ENCODE measurements at places on chromosomes 7 and 10.

DNA sequence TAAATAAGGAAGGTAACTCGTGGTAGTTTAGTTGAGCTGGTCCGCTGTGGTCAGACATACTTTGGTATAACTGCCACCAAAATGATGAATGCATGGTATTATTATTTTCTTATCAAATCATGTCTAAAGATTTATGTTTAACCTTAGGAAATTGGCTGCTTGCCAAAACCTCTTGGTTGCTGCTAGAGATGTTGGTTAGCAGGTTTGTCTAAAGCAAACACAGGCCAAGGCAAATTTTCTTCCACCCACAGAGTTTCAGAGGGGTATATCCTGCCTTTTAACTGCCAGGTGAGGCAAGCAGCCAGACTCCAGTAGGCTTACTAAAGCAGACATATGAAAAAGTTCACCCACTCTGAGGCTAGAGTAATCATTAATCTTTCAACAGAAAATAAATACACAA, 101.4 kb downstream of the SEMA3E start:
- peak; percentile 97 for DNase-seq

DNA sequence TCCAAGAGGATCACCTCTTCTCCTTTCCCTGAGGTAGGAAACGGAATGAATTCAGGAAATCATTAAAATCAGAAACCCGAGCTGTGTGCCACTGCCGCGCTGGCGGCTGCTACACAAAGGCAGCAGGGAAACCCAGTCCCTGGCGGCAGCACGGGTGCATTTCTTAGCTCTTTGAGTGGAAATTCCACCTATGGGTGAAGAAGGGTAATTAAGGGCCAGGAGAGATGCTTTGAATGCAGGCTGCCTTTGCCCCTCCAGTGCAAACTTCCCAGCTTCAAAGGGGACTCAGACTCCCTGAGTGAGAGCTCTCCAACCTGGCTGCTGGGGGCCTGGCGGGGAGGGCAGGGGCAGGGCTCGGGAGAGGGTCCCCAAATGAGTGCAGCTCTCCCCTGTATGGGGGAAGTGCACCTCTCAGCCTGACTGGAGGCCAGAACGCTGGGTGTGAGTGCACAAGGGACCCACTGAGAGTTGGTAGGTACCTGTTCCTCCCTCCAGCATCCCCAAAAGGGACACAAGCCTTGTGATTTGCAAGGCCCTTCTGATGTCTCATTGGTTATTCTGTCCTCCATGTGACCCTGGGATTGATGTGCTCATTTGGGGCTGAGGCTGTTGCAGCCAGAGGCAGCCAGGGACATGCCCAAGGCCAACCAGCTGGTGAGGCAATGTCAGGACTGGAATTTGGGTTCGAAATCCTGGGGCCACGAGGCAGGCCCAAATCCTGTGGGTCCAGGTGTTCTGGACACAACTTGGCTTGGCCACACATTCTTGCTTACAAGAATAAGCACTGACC, 16.3 kb upstream of the ZMIZ1 start:
- DNase-seq: no peak

DNA sequence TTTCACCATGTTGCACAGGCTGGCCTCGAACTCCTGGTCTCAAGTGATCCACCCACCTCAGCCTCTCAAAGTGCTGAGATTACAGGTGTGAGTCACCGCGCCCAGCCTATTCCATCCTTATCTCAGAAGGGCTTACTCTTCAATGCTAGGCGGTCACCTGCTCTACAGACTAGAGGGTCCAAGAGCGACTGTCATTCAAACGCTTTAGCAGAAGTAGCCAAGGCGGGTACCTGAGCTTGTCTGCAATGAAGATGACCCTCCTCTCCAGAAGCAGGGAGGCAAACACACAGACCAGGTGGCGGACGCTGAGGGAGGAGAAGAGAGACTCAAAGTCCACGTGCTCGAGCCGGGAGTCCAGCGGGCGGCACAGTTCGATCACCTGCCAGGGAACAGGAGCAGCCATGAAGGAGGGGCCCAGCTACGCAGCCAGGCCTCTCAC, 65.1 kb upstream of the MKRN1 start:
- no peak for DNase-seq

GRCh38 chr7:105886776-105887175, 10.4 kb upstream of the ATXN7L1 start:
- no peak for DNase-seq

- DNase-seq: no peak
Measured at GRCh38 chr10:128854204-128854603, 612.8 kb upstream of the MGMT start.

DNA sequence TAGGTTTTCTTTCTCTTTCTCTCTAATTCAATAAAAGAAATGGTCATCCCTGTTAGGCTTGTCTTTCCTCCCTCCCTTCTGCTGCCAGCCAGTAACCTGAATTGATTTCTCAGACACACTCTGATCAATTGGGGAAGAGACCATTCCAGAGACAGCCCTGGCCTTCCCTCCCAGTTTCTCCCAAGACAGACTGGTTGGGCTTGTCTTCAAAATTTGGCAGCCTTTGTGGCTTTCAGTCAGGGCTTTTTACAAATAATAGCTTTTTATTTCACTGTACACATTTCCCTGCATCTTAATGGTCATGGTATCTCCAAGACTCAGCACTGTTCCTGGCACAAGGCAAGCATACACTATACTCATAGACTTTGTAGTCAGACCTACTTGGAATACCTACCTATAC, 33.9 kb downstream of the BCAP29 start:
- DNase-seq: no peak

DNA sequence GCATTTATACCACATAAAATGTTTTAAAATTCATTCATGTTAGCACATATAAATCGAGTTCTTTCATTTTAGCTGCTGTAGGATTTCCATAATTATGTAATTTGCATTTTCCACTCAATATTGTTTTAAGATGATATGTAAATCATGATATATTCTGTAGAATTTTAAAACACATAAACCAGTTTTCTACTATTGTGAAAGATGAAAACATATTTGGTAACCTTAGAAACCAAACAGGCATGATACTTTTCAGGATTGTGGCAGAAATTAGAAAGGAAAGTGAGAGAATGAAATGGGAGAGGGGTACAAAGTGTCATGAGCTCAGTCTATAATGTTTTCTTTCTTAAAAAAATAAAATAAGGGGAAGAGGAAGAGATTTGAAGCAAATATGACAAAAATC, 269.3 kb downstream of the PPP1R3A start:
- no peak for DNase-seq

GRCh38 chr10:108801775-108802517, 1121.4 kb downstream of the XPNPEP1 start:
- DNase-seq: no peak

DNA sequence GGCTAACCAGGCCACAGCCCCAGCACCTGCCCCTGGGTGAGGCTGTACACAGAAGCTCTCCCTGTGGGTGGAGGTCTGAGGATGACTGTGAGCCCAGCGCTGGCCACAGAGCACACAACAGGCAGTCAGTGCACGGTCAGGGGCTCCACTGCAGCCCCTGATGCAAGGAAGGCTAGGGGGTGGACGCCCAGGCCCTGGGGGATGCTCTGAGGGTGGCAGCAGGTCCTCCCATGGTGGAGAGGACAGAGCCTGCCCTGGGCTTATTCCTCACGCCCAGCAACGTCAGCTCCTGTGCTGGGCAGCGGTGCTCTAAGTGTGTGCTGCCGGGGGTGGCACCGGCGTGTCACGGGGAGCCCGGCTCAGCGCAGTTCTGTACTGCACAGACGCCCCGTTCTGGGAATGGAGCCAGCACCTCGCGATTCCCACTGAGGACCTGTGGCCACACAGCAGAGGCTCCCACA, 223.2 kb downstream of the MAD1L1 start:
- DNase-seq: no peak

- DNase-seq: no peak
Measured at GRCh38 chr10:78764436-78764835, 304.3 kb upstream of the ZMIZ1 start.

DNA sequence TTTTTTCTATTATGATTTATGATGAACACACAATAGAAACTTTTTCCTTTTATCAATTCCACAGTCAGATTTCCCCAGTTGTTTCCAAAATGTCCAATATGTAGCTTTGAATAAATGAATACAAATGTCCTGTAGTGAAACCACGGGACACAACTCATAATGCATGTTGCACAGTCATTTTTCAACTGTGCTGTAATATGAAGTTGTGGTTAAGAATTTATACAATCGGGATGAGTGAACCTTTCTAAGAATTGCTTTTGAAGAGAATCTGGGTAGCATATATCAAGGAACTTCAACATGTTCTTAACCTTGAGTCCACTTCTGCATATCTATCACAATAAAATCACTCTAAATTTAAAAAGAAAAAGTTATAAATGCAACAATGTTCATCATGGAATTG, 14.6 kb upstream of the ST7 start:
- no peak for DNase-seq

GRCh38 chr10:49761789-49762565, at the start of gene OGDHL:
TSS of gene OGDHL (minus strand) at chr10:49762323. CDS start at chr10:49758592, 3,731 bp downstream.
- peak; percentile 27 for DNase-seq

- no peak for DNase-seq
Measured at GRCh38 chr7:66899552-66900280, 21.3 kb upstream of the TMEM248 start.

- no peak for DNase-seq
Measured at GRCh38 chr10:65751896-65752295, 1173.9 kb upstream of the LRRTM3 start.

DNA sequence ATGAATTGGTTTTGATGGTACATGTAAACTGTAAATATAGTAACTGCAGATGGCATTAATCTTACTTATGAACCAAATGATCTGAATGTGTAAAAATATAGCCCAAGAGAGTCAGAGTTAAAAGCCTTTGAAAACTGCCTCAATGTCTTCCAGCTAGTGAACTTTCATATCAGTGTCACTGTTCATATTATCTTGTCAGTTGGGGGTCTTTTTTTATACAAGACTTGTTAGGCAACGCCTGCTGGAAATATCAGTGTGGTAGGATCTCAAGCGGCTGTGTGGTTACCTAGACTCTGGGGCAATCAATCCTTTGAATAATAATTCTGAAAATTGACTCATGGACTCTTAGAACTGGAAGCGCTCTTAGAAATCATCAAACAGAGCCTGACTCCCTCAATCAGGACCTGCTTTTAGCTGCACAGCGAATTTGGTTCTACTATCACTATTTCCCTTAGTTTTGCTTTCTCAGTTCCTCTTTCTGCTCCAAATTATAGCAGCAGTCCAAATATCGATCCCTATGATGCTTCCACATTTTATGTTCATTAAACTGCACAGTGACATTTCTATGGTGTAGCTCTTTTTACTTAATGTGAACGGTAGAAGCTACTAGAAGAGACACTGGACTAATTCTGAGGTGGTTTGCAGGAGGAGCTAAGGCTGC, 100.1 kb upstream of the COL1A2 start:
- no peak for DNase-seq

DNA sequence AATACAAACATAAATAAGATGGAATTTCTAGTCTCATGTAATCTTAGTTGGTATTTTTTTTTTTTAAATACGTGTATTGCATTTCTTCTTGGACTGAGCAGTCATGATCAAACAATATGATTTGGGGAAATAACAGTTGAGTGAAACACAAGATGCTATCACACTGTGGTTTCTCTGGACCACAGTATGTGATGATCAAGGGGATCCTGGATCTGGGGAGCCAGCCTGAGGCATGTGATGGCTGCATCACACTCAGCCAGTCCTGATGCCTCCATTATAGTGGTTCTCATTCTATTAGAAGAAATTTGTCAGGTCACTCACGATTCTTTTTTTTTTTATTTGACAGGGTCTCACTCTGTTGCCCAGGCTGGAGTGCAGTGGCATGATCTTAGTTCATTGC, 495.9 kb upstream of the POT1 start:
- DNase-seq: no peak

DNA sequence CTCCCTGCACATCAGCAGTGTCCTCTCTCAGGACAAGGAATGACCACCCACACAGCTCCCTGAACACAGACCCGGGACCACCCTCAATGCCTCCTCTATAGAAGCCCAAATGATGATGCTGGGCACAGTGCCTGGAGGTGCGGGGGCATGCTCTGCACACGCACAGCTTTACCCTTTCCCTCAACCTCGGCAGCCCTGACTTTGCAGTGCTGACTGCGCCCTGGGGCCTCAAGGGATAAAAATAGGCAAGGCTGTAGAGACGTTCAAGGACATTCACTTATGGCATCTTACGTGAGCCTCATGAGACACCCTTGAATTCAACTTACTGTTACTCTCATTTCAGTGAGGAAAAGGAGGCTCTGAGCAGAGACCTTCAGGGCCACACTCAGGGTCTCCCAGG, 521.6 kb upstream of the MGMT start:
- DNase-seq: no peak

DNA sequence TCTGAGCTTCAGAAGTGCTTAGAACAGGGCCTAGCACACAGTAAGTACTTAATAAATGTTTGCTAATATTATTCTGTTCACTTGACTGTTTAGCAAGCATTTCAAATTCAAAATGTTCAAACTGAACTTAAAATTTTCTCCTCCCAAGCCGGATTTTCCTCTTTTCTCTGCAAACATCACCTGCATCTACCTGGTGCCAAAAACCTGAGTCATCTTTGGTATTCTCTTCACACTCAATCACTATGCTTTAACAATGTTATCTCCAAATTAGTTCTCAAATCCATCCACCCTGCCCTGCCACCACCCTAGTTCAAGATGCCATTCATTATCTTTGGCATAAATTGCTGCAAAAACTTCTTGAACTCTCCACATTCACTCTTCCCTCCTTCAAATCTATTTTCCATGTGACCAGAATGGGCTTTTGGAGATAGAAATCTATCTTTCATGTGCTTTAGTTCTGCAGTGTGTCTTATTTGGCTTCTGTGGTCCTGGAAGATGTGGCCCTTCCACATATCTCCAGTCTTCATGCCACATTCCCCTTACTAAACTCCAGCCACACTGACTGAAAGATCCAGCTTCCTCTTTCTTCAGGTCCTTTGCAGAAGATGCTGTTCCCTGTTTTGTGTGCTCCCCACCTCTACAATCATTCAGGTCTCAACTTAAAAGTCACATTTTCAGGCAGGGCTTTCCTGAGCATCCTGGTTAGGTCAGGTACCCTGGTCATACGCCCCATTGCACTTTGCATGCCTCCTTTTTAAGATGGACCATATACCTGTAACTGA, 2.0 kb downstream of the GGCT start:
- DNase-seq: no peak

- peak; percentile 85 for DNase-seq
Measured at GRCh38 chr7:129853661-129854268, 99.0 kb downstream of the UBE2H start.

DNA sequence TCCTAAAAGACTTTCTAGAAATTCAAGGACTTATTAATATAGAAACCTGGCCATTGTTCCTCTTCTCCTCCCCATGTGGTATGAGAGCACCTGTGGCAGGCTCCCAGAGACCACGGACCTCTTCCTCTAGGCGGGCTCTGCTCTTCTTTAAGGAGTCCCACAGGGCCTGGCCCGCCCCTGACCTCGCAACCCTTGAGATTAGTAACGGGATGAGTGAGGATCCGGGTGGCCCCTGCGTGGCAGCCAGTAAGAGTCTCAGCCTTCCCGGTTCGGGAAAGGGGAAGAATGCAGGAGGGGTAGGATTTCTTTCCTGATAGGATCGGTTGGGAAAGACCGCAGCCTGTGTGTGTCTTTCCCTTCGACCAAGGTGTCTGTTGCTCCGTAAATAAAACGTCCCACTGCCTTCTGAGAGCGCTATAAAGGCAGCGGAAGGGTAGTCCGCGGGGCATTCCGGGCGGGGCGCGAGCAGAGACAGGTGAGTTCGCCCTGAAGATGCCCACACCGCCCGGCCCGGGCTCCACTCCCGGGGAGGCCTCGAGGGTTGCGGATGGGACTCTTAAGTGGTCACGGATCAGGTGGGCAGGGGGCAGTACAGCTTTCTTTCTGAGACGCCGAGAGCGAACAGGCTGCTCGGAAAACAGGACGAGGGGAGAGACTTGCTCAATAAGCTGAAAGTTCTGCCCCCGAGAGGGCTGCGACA, at the start of gene SLC26A4:
TSS of gene SLC26A4 (plus strand) at position 448 of the 700 bp plus-strand sequence. CDS start 814 bp downstream, outside the sequence.
- no peak for DNase-seq
